ENCODE measurements at places on chromosomes 13 and 19.

DNA sequence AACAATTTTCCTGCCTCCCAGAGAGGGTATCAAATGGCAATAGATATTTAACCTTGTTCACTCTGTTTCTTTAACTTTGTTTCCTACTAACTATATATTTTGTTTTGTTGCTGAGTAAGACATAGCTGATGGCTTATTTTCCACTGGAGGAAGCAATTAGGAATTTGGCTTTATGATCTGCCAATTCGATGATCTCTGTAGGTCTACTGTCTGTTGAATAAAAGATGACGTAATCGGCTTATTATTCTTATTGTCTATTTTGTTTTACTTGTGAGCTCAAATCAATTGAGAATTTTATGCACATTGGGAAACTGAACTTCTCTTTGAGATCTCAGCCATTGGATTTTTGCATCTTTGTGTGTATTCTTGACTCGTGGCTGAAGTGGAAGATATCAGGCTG, 862.6 kb downstream of the EFNB2 start:
- DNase-seq, result no peak

GRCh38 chr13:104854698-104855097, 1680.8 kb downstream of the EFNB2 start:
- DNase-seq, result no peak

DNA sequence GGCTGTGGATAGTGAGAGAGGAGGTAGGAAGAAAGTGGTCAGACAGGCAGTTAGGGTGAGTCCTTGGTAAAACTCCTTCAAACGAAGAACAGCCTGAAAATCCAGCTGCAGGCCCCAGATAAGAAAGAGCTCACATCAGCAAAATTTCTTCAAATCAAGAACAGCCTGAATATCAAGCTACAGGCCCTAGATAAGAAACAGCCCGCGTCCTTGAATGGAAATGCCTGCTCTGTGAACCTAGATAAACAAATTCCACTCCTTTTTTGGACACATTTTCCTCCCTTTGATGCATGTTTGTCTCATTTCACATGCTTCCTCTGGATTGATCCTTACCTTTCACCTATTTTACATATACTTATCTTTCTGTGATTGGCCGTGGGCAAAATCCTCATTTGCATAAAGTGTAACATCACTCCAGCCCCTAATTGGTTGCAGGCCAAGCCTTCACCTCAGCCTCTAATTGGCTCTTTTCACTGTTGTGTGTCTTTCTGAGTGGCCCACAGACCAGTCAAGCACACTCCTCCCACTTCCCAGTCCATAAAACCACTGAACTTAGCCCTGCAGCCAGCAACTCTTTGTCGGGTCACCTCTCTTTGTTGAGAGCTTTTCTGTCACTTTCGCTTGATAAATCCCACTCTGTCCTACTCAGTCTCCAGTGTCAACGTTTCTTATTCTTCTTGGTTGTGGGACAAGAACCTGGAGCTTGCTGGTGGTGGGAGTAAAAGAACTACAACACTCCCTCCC, 6.0 kb upstream of the SULT2A1 start:
- DNase-seq, result no peak

DNA sequence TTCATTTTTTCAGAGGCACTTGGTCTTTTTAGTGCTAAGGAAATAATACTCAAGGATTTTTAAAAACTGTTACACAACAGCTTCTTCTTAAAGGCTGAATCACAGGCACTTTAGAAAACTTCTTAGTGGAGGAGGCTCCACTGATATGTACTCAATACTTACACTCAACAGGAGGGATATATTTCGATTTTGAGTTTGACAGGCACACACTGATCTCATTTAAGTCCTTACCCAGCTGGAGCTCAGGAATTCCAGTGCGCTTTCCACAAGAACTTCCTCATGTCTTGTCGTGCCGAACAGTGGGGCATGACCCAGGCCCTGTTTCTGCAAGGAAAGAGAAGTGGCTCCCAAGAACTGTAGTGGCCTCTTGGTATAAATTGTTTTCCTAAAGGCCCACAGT, 103.8 kb downstream of the RGCC start:
- peak; percentile 56 for DNase-seq

GRCh38 chr19:4302243-4302640, at the start of gene TMIGD2:
Gene TMIGD2 (minus strand): TSS chr19:4302389. CDS start chr19:4302385, 4 bp downstream.
- no peak for DNase-seq

GRCh38 chr19:46412650-46413261, 608 bp downstream of the CCDC8 start:
- no peak for DNase-seq

All from adipocyte (in vitro differentiated cells).